Osteoblast (primary cell): ENCODE measurements at places on chromosomes 12 and 14.

DNA sequence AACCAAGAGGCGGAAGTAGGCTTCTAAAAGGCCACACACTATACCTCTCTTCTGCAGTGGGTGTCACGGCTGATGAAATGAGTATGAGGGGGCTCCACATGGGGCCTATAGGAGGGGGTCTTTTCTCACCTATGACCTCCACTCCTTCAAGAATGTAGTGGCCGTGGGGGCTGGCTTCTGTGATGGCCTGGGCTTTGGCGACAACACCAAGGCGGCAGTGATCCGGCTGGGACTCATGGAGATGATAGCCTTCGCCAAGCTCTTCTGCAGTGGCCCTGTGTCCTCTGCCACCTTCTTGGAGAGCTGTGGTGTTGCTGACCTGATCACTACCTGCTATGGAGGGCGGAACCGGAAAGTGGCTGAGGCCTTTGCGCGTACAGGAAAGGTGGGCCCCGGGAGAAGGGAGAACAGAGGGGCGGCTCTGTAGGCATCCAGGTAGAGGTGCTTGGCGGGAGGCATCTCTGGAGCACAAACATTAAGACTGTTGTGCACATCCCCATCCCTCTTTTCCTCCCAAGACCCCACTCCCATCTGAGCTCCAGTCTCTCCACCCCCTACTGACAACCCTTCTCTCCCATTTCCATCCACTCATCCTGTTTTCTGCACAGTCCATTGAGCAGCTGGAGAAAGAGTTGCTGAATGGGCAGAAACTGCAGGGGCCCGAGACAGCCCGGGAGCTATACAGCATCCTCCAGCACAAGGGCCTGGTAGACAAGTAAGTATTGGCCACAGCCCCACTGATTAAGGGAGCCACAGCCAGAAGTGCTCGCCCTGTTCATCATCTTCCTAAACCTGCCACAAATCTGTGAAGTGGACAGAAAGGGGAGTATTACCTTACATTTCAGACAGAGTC, 3.8 kb downstream of the GPD1 start:
- no peak overlapping the region for H3K27ac ChIP-seq
- H3K4me1 ChIP-seq: peaks cover 26% of the 10 kb centered on the region
- H3K27me3 ChIP-seq: no peaks in the 10 kb centered on the region
- peak; percentile 55 for DNase-seq
- no peak overlapping the region for H3K4me3 ChIP-seq
- H3K36me3 ChIP-seq: no peaks in the 10 kb centered on the region

DNA sequence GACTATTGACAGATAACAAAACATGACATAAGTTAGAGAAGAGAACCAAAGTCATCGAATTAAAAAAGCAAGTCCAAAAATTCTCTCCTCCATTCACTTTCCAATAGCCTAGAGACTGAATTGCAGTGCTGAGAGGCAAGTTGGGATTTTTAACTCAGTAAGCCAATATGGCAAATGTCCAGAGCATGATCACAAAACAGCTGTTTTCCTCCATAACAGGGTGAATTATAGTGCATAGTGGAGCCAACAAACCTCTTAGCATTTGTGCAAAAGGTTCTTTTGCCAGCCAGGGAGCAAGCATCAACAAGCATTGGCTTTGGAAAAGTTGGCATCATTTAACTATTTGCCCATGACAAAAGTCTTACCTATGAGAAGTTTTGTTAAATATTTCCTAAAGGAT, 458.8 kb upstream of the NOVA1 start:
- H3K4me3 ChIP-seq: no peak overlapping the region
- H3K27ac ChIP-seq: no peak overlapping the region
- no peaks in the 10 kb centered on the region for H3K4me1 ChIP-seq
- H3K36me3 ChIP-seq: no peaks in the 10 kb centered on the region
- DNase-seq: no peak

GRCh38 chr14:83312511-83312910, 1778.9 kb upstream of the SEL1L start:
- H3K36me3 ChIP-seq: no peaks in the 10 kb centered on the region
- no peaks in the 10 kb centered on the region for H3K4me1 ChIP-seq
- H3K27ac ChIP-seq: no peak overlapping the region
- DNase-seq: no peak

DNA sequence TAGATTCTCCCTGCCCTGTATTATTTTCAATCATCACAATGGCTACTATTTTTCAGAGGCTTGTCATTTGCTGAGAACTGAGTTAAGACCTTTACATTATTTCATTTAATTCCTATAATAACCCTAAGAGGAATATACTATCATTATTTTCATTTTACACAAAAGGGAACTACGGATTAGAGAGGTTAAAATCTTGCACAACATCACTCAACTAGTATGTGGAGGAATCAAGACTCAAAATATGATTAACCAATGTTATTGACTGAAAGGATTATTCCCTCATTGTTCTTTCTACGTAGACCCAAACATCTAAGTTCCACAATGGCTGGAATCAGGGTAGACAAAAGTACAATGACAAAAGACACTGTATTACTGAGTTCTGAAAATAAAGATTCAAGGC, 45.0 kb downstream of the GPR65 start:
- H3K4me3 ChIP-seq: no peak overlapping the region
- H3K27me3 ChIP-seq: no peaks in the 10 kb centered on the region
- no peaks in the 10 kb centered on the region for H3K4me1 ChIP-seq
- DNase-seq: no peak
- H3K36me3 ChIP-seq: no peaks in the 10 kb centered on the region
- no peak overlapping the region for H3K27ac ChIP-seq

GRCh38 chr12:124007826-124008570, 35.0 kb downstream of the ZNF664 start:
- no peak overlapping the region for H3K4me3 ChIP-seq
- H3K27ac ChIP-seq: no peak overlapping the region
- no peaks in the 10 kb centered on the region for H3K27me3 ChIP-seq
- peak; percentile 22 for DNase-seq
- peaks cover 24% of the 10 kb centered on the region for H3K36me3 ChIP-seq

DNA sequence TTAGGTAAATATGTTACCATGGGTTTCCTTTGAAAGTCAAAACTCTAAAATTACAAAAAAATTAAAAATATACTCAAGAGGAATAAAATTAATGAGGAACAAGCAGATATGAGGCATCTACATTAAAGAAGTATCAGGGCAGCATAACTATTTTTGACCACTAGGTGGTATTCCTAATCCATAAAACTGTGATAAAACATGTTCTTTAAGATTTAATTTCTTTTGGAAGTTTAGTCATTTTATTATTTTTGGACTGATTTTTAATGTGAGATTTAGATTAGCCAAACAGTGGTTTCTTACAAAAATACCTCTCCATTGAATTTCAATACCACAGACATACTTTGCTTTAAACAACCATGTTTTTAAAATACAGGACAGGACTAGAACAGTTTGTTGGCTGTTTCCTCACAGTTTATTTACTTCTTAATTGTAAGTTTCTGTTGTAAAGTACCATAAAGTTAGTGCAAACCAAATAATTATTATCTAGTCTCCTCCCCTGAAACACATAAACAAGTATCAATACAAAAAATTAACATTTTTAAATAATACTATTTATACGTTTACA, 49.8 kb downstream of the NTS start:
- DNase-seq: peak; percentile 22
- H3K27me3 ChIP-seq: peaks cover 5% of the 10 kb centered on the region
- no peaks in the 10 kb centered on the region for H3K36me3 ChIP-seq
- no peak overlapping the region for H3K27ac ChIP-seq

DNA sequence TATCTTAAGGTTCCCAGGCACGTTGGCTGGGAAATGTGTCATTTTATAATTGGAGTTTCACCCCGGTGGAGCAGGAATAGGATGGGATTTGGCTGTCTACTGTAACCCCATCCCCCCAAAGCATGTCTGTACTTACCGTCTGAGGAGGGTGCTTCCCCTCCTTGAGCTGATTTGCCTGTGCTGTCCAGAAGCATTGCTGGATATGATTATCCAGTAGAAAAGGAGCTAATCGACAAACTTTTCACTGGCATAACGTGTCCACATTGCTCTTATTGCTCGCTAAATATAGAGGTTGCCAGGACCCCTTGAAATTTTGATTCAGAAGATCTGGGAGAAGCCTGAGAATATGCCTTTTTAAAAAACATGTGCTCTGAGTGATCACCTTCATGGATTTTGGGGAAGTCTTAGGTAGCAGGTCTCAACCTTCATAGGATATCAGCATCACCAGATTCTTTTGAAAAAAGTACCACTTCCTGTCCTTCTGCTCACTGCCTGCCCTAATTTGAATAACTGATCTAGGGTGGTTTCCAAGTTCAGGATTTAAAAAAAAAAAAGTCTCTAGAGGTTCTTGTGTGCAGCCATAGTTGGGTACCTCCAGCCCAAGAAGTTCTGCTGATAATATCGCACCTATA, 80.4 kb upstream of the KCNA1 start:
- no peaks in the 10 kb centered on the region for H3K27me3 ChIP-seq
- H3K4me1 ChIP-seq: no peaks in the 10 kb centered on the region
- no peak overlapping the region for H3K27ac ChIP-seq

- no peak for DNase-seq
- H3K27me3 ChIP-seq: no peaks in the 10 kb centered on the region
- no peaks in the 10 kb centered on the region for H3K4me1 ChIP-seq
- no peak overlapping the region for H3K4me3 ChIP-seq
- no peak overlapping the region for H3K27ac ChIP-seq
- H3K36me3 ChIP-seq: no peaks in the 10 kb centered on the region
These were observed 655.5 kb upstream of the FLRT2 start for GRCh38 chr14:84874436-84874835.

GRCh38 chr14:70982200-70982599, 74.9 kb downstream of the PCNX1 start:
- H3K4me1 ChIP-seq: peaks cover 9% of the 10 kb centered on the region
- peaks cover 14% of the 10 kb centered on the region for H3K36me3 ChIP-seq
- no peak for DNase-seq
- H3K4me3 ChIP-seq: no peak overlapping the region

DNA sequence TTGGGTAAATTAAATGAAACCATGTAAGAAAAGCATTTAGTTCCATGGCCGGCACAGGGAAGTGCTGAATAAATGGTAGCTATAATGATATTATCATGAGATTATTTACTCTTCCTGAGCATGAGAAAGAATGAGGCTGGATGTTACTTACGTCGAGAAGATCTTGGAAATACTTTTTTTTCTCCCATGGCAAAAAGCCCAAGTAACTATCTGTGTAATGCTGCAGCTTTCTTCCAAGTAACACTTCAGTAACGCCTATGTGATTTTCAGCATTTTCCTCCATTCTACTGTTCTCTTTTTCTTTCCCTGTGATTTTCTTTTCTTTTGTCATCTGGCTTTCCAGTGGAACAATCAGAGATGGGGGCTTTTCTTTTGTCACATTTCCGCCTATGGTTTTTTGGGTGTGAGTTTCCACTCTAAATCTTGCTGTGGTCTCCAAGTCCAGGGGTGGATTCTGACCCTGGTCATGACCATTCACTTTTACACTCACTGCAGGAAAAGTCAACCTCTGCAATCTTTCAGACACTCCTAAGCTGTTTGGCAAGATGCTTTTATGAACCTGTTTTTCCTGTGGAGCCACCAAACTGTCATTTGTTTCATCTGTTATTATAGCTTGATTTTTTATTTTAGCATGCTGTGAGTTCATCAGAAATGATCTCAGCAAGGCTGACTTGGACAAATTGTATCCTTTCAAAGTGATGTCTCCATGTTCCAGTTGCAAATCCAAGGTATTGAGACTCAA, 25.0 kb upstream of the SYCP3 start:
- H3K4me1 ChIP-seq: no peaks in the 10 kb centered on the region
- no peak overlapping the region for H3K27ac ChIP-seq
- H3K27me3 ChIP-seq: no peaks in the 10 kb centered on the region
- no peak for DNase-seq
- H3K36me3 ChIP-seq: peaks cover 18% of the 10 kb centered on the region
- H3K4me3 ChIP-seq: no peak overlapping the region

GRCh38 chr14:50523271-50524041, 8.9 kb downstream of the MAP4K5 start:
- H3K4me1 ChIP-seq: peaks cover 28% of the 10 kb centered on the region
- no peak for DNase-seq
- no peaks in the 10 kb centered on the region for H3K36me3 ChIP-seq
- H3K27me3 ChIP-seq: no peaks in the 10 kb centered on the region
- H3K4me3 ChIP-seq: no peak overlapping the region
- H3K27ac ChIP-seq: no peak overlapping the region

GRCh38 chr14:87231336-87232026, 761.5 kb downstream of the GALC start:
- no peak overlapping the region for H3K4me3 ChIP-seq
- H3K27me3 ChIP-seq: no peaks in the 10 kb centered on the region
- no peaks in the 10 kb centered on the region for H3K36me3 ChIP-seq
- peak; percentile 45 for DNase-seq

DNA sequence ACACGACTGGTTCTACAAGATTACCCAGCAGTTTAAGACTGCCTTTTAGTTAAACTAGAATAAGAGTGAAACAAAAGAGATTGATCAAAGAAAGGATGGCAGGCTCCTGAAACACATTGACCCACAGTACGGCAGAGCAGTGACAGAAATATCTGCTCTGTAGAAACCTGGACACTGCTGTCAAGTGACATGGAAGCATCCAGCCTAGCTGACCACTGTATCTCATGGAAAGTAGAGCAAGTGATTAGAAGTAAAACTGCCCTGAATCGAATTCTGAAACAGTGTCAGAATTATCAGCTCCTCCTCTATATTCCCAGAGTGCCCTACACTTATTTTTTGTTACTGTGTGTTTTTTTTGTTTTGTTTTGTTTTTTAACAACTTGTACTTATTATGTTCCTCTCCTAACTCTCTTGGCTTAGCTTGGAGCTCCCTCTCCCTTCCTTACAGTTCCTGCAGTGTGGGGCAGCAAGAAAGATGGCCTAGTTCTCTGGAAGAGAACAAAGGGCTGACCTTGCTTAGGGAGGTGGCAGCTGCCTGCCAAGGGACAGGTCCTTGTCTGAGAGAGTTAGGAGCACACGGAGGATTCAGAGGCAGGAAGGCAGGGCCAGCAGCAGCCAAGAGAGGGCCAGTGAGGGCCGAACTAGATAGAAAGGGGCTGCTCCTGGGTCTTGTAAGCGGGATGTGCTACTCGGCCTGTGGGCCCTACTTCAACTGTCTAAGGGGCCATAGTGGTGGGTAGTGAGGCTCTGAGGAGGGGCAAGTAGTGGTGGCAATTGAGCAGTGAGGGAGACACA, 97.2 kb downstream of the PTPRR start:
- DNase-seq: no peak
- H3K4me1 ChIP-seq: peaks cover 5% of the 10 kb centered on the region
- no peak overlapping the region for H3K27ac ChIP-seq
- H3K4me3 ChIP-seq: no peak overlapping the region
